Small intestine (tissue), 16 donors: ENCODE measurements at places on chromosomes 1 and 21. TPM values are rescaled to one million over a fixed set of nuclear protein-coding genes. Genes with fewer than 3 reads are reported as not detected.
A peak's percentile ranks its signal among the peaks of the same experiment; 100 is the strongest.

DNA sequence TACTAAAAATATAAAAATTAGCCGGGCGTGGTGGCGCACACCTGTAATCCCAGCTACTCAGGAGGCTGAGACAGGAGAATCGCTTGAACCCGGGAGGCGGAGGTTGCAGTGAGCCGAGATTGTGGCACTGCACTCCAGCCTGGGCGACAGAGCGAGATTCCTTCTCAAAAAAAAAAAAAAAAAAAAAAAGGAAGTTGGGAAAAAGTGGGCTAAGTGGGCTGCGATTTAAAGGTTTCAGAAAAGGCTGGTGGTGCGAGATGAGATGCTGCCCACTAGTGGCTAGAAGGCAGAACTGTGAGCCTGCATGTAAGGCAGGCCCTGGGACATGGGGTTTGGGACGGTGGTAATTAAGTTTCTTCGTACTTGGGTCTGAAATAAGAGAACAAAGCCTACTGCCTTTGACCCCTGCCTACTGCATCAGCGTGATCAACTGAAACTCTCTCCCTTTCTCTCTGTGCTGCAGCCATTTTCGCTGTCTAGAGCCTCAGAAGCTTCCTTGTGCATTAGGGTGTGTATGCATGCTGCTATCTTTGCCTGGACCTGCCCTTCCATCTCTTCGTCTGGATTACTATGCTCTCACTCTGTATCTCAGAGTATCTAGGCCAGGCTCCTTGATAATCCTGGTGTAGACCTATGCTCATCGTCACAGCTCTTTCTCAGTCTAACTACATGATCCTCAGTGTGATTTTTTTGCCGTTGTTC is 12.4 kb downstream of the FMOD start:
- peak; percentile 64 for DNase-seq

Gene DUSP23
- polyA plus RNA-seq = 128 TPM

Gene ASAP3
- 1.9 TPM for polyA plus RNA-seq

GRCh38 chr1:149917571-149918144 is at the start of gene SV2A:
SV2A (minus strand) TSS chr1:149917844; CDS start chr1:149913840, 4,004 bp downstream.
- no peak for DNase-seq

GRCh38 chr1:230010603-230011332 is 56.3 kb upstream of the GALNT2 start:
- no peak for DNase-seq

- no peak for DNase-seq
Measured at GRCh38 chr1:97158691-97159096, 437.1 kb downstream of the PTBP2 start.

Gene CENPF
- polyA plus RNA-seq = 29.1 TPM

Gene UQCRHL
- 2.7 TPM for polyA plus RNA-seq

- no peak for DNase-seq
Measured at GRCh38 chr1:116453906-116454305, 80.9 kb downstream of the ATP1A1 start.

DNA sequence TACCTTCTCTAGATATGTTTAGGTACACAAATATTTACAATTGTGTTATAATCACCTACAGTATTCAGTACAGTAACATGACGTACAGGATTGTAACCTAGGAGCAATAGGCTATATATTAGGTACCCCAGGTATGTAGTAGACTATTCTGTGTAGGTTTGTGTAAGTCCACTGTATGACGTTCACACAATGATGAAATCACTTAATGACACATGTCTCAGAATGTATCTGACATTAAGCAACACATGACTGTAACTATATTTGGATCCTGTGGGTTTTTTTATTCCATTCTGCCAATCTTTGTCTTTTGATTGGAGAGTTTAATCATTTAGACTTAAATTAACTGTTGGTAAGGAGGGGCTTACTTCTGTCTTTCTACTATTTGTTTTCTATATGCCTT is 52.1 kb downstream of the STYXL2 start:
- no peak for DNase-seq

GRCh38 chr1:243950166-243950565 is 100.1 kb upstream of the AKT3 start:
- DNase-seq = no peak

Gene SPRR1B
- 0.27 TPM for polyA plus RNA-seq

DNA sequence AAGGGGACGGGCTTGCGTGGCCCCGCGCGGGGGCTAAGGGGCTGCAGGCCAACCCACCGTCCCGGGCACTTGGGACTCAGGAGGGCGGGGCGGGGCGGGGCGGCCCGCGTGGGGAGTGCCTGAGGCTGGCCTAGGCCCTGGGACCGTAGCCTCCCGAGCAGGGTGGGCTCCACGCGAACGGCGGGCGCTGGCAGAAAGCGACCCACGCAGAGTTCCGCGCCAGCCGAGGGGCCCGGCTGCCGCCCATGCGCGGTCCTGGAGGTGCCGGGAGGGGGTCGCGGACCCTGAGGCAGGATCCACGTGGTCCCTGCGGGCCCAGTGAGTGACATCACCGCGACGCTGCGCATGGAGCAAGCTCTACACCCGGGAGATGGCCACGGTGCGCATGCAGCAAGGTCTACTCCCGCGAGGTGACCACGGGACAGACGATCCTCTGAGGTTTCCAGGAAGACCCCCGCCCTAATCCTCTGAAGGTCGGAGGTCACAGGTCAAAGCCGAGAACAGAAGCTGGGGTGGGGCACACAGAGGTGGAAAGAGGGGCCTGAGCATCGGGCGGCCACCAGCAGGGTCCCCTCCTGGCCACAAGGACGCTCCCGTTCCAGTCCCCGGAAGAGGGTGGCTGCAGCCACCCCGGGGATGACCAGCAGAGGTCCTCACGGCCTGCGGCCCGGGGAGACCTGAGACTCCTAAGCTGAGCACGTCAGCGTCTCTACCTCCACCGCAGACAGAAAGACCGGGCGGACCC is 13.5 kb upstream of the SLC19A1 start:
- peak; percentile 81 for DNase-seq

DNA sequence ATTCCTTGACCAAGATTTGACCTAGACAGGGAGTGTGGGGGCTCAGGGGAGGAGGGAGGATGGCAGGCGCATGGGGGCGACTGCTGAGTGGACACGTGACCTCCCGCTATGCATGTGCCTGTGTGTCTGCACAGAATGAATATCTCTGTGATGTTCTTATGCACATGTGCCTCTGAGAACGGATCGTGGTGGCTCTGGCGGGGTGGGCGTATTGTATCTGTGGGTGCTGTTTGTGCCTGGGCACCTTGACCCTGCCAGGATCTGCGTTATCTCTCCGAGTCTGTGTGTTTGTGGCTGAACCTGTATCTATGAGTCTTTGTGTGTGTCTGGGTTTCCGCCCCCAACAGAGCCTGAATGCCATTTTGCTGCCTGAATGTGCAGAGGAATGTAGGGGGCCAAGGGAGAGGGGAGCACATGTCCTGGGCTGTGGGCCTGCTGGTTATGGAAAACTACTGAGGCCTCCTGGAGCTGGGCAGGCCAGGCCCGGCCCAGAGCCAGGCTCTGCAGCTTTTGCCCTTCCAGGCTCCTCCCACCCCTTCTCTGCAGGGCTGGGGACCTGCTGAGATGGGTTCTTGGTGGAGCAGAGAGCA is 102.5 kb downstream of the EBNA1BP2 start:
- DNase-seq = no peak
